ENCODE measurements at places on chromosomes 13 and 19.

DNA sequence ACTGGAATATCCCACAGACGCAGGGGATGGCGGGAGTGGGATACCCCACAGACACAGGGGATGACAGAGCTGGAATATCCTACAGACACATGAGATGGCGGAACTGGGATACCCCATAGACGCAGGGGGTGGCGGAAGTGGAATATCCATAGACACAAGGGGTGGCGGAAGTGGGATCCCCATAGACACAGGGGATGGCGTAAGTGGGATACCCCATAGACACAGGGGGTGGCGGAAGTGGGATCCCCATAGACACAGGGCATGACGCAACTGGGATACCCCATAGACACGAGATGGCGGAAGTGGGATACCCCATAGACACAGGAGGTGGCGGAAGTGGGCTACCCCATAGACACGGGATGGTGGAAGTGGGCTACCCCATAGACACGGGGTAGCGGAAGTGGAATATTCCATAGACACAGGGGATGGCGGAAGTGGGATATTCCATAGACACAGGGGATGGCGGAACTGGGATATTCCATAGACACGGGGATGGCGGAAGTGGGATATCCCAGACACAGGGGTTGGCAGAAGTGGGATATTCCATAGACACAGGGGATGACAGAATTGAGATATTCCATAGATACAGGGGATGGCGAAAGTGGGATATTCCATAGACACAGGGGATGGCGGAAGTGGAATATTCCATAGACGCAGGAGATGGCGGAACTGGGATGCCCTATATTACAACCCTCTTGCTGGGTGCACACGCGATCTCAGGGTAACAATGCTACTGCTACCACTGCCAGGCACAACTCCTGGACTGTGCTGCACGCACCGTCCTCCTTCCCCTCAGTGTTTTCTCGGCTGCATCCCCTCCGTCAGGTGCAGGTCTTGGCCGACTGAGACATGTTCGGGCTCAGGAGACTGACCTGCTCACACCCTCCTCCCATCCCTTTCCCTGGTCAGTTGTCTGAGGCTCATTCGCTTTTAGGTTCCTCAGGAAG is 28.1 kb downstream of the ZNF787 start:
- DNase-seq, result no peak

DNA sequence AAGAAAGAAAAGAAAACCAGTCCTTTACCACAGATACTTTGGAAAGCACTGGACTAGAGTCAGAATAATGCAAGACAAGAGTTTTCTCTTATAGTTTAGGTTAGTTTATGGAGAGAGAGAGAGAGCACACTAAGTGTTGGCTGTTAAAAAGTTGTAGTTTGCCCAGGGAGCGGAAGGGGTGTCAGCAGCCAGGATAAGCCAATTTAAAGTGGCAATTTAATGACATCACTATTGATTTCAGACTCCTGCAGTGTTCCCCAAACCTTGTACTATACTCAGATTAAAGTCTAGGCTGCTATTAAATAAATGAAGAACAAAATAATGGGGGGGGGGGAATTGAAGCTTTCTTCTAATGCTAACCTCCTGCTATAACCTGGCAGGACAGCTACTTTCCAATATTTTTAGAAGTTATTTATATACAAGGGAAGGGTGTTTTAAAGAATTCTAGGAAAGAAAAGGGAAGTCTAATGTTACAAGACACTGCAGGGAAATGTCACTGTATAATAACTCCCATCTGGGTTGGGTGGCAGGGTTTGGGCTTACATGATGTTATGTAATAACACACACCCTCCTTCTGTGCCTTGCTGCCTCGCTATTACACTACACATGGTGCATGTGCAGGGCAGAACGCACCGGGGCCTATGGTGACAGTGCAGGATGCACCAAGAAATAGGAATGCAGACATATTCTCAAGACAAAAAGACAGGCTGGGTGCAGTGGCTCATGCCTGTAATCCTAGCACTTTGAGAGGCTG is 19.9 kb downstream of the TPT1 start:
- DNase-seq, result no peak

DNA sequence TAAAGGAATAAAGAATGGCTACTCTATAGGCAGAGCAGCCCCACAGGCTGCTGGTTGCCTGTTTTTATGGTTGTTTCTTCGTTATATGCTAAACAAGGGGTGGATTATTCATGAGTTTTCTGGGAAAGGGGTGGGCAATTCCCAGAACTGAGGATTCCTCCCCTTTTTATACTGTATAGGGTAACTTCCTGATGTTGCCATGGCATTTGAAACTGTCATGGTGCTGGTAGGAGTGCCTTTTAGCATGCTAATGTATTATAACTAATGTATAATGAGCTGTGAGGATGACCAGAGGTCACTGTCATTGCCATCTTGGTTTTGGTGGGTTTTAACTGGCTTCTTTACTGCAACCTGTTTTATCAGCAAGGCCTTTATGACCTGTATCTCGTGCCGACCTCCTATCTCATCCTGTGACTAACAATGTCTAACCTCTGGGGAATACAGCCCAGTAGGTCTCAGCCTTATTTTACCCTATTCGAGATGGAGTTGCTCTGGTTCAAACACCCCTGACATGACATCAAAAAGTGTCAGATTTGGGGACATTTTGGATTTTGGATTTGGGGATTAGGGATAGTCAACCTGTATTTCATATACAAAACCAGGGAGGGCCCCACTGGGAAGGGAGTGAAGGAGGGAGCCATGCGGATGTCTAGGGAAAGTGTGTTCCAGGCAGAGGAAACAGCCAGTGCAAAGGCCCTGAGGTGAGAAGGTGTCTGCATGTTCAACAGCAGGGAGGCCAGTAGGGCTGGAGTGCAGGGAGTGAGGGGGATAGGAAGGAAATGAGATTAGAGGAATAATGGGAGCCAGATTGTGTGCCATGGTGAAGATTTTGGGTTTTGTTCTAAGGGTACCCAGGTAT is 10.9 kb downstream of the FXYD5 start:
- no peak for DNase-seq

DNA sequence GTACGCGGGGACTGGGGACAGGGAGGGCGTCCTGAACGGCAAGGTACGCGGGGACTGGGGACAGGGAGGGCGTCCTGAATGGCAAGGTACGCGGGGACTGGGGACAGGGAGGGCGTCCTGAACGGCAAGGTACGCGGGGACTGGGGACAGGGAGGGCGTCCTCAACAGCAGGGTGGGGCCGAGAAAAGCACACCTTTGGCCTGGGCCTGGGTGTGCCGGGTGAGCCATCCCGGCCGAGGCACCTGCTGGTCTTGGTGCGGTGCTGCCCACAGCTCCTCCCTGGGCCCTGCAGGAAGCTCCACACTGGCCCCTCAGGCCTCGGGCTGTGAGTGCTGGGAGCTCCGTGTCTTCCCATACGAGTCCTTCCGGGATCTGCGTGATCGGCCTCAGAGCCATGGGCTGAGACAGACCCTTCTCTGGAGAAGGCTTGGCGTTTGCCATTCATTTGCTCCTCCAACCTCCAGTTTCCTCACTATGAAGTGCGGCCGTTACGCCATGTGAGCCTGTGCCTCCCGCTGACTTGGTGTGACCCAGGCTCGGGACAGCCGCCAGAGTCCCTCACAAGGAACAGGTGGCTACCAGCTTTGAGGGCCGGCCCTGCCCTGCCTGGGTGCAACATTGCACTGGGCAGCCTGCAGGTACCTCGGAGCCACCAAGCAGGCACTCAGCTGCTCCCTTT is 7.8 kb upstream of the ZNF554 start:
- DNase-seq, result no peak

- DNase-seq, result peak; percentile 19
Measured at GRCh38 chr19:40907968-40908735, 26.1 kb upstream of the CYP2A7 start.

- DNase-seq, result no peak
Measured at GRCh38 chr19:10761443-10762250, 43.8 kb downstream of the DNM2 start.

- DNase-seq, result no peak
Measured at GRCh38 chr13:40235160-40235796, 431.2 kb downstream of the FOXO1 start.

DNA sequence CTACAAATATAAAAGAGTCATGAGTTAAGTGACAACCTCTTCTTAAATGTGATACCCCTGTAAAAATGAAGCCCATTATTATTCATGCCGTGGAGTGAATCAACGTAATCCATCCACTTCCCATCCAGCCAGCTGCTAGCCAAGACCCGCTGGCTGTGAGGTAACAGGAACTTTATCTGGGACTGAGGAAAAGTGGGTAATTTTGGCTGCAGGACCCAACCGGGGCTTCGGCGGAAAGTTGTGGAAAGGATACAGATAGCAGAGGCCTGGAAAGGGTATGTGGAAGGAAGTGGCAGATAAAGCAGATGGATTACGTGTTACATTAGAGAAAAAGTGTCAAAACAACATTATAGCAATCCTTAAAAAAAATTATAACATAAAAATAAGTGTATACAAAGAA is 48.3 kb downstream of the SLC7A1 start:
- DNase-seq, result no peak

Measured in T-helper 2 cell (primary cell).